SW480 (cell line): ENCODE measurements at places on chromosomes 7 and 10.

GRCh38 chr7:56105508-56105907, 768 bp downstream of the CHCHD2 start:
- DNase-seq: peak; percentile 71

- DNase-seq: no peak
These were observed 535.6 kb downstream of the CNTNAP2 start for GRCh38 chr7:146652176-146652575.

GRCh38 chr10:21649454-21649872, 115.4 kb downstream of the MLLT10 start:
- DNase-seq: no peak

GRCh38 chr7:129845972-129846327, 106.8 kb downstream of the UBE2H start:
- DNase-seq: no peak

DNA sequence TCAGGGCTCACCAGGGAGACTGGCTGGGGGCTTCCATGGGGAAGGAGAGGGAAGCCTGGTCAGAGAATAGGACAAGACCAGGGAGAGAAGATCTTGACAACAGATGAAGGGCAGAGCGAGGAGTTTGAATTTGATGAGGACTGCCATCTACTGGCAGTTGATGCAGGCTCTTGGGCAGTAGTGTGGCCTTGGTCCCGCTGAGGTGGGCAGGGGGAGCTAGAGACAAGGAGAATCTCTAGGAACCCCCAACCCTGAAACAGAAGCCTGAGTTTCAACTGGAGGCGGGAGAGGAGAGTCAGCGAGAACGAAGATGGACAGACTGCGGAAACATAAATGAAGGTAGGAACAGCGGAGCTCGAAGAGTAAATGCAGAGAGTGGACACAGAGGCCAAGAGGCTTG, 81.0 kb downstream of the PPP1R3C start:
- DNase-seq: peak; percentile 17

DNA sequence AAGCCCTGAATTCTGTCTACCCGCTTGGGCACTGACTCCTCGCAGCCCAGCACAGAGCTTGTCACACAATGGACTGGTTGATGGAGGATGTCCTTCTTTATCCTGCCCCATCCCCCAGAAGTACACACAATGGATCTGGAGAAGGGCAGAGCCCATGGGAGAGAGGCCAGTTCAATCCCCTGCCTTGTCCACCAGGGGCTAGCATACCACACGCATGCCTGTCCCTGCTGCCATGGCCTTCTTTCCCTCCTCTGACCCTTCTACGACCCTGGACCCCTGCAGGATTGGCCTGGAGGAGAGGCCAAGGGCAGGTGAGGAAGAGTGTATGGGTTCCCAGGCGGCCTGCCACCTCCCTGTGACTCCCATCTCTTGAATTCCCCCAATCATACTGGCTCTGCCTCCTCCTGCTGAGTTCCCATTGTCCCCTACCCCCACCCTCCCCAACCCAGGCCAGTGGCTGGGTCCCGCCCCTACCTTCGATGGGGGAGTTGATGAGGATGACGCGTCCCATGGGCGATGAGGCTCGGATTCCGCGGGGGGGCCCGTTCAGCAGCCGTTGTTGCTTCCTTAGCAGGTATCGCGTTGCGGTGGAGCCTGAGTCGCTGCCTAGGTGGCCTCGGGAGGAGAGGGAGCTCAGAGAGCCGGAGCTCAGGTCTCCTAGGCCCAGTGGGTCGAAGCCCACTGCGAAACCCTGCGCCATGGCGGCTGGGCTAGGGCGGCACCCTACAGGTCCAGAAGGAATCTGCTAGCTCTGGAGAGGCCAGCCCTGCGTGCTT, 1.2 kb downstream of the PDZD7 start:
- no peak for DNase-seq

DNA sequence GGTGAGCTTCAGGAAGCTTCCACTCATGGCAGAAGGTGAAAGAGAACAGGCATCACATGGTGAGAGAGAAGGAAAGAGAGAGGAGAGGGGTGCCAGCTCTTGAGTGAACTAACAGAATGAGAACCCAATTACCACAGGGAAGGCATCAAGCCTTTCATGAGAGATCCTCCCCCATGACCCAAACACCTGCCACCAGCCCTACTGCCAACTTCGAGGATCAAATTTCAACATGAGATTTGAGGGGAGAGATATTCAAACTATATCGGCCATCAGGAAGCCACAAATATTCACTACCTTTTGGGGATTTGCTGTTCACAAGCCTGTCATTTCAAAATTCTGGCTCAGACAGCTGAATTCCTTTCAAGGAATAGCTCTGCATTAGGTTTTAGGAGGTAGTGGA, 39.9 kb upstream of the SMNDC1 start:
- peak; percentile 53 for DNase-seq

DNA sequence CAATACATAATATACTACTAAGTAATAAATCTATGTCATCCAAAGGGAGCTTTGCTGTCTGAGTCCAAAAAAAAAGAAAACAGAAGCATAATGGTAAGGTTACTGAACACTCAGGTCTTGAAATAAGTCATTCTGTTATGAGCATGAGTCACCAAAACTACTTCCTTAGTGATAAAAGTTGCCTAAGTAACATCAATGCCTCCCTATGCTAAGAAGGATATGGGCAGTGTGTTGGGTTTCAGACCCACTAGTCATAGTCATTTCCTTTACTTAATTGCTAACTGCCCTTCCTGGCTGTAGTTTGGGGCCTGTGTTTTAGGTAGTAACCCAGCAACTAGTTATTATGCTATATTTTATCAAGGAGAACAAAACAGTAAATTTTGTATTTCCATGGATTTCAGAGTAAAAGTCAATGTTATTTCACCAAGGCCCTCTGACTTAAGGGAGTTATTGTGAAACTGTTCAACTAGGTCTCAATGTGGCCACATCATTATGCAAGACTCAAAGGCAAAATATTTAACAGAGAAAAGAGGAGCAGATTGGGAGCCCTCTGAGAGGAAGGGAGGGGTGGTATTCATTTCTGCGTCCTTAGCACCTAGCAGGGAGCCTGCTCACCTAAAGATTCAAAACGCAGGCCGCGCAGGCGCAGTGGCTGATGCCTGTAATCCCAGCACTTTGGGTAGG, 11.7 kb upstream of the VIM start:
- peak; percentile 69 for DNase-seq
